ENCODE measurements at places on chromosomes 12 and 14. TPM values are rescaled to one million over a fixed set of nuclear protein-coding genes. Genes with fewer than 3 reads are reported as not detected.

DNA sequence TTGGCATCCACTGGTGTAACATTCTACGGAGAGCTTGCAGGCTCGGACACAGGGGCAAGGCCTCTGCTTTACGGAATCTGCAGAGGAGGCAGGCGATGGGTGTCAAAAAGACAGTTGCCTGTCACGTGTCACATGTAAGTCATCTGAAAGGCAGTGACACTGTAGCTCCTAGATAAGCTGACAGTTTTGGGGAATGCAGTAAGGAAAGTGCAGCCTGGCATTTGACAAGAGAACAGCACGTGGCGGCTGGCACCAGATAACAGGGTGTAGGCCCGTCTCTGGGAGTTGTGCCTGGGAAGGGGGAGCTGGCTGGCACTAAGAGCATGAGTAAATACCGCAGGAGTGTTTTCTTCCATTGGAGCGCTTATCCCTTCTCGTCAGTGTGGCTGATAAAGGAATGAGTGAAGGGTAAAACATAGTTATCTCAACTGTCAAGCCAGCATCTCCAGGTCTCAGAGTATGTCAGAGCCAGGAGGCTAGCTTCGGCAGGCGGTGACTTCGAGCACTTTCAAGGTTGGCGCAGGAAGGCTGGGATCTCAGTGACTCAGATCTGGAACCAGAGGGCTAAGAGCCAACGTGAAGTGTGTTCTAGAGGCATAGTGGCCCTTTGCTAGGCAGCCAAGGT, 26.1 kb downstream of the ADCK1 start:
- DNase-seq, result no peak

- DNase-seq, result no peak
Measured at GRCh38 chr14:68146818-68147217, 327.2 kb downstream of the RAD51B start.

DNA sequence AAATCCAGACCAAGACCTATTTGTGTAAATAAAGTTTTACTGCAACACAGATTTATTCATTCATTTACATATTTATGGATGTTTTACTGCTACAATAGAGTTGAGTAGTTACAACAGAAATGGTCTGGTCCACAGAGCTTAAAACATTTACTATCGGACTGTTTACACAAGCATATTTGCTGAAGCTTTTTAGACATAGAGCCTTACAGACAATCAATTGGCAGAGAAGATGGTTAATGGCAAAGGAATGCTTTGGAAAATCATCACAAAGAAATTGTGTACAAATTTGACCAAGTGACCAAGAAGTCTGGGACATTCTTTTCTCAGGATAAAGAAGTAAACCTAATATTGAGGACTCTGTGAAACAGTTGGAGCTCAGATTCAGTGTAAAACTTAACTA, 504.3 kb downstream of the SLC16A7 start:
- no peak for DNase-seq

DNA sequence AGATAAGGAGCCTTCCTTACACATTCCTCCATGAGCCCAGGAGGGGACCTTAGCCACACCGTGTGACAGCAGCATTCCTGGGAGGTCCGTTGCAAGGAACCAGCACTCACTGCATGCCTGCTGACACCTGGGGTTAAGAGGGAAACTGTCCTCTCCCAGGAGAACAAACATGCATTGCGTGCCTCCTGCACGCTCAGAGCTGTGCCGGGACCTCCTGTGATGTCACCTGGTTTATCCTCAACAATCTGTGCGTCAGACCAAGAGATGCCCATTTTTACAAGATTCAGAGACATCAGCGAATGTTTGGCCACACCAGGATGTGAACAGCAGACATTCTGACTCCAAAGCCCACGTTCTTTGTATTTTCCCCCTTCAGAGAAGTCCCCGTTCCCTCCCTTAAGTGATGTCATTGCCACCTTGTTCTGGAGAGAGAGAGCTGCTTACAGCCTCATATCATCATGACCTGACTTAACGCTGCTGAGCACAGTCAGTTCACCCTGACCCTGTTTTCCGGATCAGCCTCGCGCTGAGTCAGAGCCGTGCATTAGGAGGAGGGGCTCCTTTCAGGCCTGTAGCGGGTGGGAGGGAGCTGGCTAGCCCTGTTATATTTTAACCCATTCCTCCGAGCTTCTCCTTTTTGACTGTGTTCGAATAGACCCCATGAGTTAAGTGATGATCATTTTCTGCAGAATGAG, 36.2 kb downstream of the TMEM120B start:
- DNase-seq, result peak; percentile 31

Gene STON2
- polyA plus RNA-seq, result 6.2 TPM

All from psoas muscle (tissue), 8 donors.